Activated CD8-positive, alpha-beta memory T cell treated with anti-CD3 and anti-CD28 coated beads for 24 hours (primary cell): ENCODE measurements at places on chromosomes 7 and 10.

- no peak for DNase-seq
These were observed 21.4 kb downstream of the DPCD start for GRCh38 chr10:101609481-101609880.

- DNase-seq, result no peak
These were observed 582.0 kb downstream of the TNS3 start for GRCh38 chr7:46999866-47000265.

GRCh38 chr10:59240582-59241183 lies 64.2 kb downstream of the PHYHIPL start:
- DNase-seq, result no peak

GRCh38 chr7:42914421-42915045 lies 2.7 kb upstream of the C7orf25 start:
- no peak for DNase-seq

GRCh38 chr7:27079234-27079975 lies 16.4 kb downstream of the HOXA1 start:
- no peak for DNase-seq

DNA sequence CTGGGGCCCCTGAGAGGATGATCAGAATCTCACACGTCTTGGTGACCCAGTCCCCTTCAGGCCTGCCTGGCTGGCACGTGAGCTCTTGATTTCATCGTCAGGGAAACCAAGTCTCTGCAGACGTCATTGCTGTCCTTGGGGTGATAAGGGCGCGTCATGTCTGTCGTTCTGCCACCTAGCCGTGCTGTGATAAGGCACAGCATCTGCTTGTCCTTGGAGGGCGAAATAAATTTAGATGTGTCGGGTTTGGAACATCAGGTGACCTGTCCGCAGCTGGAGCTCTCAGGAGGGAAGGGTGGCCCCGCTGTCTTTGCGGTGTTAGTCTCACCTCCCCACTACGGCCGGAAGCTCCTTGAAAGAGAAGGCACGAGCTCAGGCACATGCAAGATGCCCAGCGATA lies 129.2 kb downstream of the GRK5 start:
- no peak for DNase-seq

DNA sequence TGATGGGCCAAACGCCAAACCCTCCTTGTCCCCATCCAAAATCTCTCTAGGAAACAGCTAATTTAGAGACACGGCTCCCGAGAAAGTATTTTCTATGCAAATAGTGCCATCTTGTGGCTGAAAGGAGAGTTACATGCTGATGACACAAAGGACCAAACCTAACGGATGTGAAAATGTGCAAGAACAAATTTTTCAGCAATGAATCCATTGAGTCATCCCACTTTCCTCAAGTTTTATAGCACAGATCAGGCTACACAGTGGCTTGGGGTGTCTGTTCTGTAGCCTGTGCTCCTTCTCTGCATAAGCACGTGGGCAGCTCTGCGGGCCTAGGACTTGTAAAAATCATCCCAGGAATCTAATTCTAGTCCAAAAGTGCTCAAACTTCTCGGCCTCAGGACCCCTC lies 154.8 kb upstream of the PRR15 start:
- peak; percentile 69 for DNase-seq

DNA sequence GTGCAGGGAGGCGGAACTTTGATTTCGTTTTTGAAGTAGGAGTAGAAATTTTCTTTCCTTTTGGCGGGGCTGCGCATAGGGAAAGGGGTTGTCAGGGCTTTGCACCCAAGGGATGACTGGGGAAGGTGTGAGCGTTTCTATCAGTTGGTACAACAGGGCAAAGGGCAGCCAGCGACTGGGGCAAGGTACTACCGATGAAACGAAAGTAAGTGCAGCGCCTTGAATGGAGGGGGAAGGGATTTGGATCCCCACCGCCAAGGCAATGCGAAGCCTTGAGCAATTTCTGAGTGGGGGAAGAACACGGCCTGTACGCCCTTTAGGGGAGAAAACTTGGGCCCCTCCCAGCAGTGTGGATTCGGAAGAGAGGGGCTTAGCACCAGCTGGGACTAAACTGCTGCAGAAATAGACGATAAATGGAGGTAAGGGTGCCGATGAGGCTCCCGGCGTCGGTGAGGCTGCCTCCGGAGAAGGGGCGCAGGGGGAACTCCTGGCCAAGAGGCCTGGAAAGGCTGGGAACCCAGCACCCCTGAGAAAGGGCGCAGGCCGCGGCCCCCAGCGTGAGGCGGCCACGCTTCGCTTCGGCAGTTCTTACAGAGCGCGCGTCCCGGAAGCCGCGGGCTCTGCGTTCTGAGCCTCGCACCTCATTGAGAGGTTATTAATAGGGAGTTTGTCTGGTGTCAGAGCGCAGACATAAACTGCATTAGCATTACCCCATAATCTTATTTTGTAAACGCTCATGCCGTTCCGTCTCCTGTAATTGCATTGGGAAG lies 10.0 kb upstream of the TLX1 start:
- DNase-seq, result peak; percentile 73

DNA sequence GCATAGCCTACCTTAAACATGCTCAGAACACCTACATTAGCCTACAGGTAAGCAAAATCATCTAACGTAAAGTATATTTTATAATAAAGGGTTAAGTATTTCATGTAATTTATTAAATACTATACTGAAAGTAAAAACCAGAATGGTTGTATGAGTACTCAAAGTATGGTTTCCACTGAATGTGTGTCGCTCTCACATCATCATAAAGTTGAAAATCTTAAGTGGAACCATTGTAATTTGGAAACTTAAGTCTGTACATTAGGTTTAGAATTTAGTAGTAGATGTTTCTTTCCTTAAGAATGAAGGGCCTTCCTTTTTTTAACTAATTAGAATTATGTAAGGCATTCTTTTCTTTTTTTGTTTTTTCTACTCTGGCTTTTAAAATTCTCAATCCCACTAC lies 240.0 kb upstream of the AOAH start:
- no peak for DNase-seq

GRCh38 chr7:35257251-35258124 lies 3.6 kb upstream of the TBX20 start:
- DNase-seq, result no peak

- DNase-seq, result no peak
These were observed 757.8 kb upstream of the KCND2 start for GRCh38 chr7:119515214-119515613.

GRCh38 chr10:36899652-36900051 lies 225.7 kb upstream of the ANKRD30A start:
- DNase-seq, result no peak

DNA sequence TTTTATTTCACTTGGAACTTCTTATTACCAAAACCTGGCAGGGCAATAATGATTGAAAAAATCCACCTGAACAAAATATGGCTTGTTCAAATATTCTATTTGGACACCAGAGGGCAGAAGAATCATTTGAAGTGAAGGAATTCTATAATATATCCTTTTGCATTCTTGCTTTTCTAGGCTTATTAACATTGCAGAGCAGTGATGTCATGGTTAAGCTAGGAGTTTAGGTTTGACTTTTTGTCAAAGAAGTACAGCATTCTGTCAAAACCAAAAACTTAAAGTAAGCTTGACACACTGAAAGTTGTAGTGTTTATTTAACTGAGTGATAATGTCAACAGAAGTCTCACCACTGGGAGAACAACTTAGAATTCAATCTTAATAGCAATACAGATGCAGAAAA lies 156.0 kb downstream of the SEMA3D start:
- DNase-seq, result no peak

- DNase-seq, result no peak
These were observed 36.5 kb downstream of the P4HA1 start for GRCh38 chr10:73060173-73060572.

- DNase-seq, result no peak
These were observed 38.4 kb downstream of the BAIAP2L1 start for GRCh38 chr7:98362517-98362916.

DNA sequence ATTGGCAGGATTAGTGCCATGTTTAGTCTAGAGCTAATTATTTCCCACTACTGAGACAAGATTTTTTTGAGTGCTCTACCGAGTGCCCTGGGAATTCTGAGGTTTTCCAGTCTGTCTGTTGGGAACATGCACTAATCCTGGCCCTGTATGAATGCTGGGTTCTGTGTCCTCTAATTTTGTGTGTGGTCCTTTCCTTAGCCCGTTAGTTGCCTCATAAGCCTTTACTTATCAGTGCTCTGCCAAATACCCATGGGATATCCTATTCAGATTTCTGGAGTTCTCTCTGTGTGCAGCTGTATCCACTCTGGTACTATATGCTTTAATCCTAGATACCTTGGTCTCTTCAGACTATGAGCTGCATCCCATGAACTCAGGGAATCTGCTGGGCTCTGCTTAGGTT lies 13.1 kb downstream of the CSGALNACT2 start:
- DNase-seq, result no peak

- no peak for DNase-seq
These were observed 53.2 kb upstream of the FAM20C start for GRCh38 chr7:139131-139530.

DNA sequence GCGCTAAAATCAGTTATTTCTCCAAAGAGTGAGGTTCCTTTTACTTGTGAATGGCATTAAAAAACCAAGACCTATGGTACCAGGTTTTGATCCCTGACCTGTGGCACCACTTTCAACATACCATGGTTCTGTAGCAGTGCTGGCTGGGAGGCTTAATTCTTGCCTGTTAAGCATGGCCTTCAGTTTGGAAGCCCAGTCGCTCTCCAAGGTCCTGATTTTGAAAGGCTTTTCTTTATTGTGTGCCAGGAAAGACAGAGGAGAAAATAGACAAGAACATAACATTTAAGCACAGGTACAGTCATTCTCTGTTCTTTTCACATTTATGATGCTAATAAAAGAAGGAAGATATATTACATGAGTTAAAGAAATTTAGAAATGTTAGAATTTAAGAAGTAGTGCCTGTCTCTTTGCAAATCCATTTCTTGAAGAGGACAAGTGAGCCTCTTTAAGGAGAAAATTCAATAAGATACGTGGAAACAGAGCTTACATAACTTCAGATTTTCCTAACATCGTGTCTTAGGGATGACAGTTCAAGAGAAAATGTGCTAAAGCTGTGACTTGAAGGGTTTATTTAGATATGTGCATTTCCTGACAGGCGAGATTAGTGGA lies 357.6 kb downstream of the DPP6 start:
- no peak for DNase-seq

DNA sequence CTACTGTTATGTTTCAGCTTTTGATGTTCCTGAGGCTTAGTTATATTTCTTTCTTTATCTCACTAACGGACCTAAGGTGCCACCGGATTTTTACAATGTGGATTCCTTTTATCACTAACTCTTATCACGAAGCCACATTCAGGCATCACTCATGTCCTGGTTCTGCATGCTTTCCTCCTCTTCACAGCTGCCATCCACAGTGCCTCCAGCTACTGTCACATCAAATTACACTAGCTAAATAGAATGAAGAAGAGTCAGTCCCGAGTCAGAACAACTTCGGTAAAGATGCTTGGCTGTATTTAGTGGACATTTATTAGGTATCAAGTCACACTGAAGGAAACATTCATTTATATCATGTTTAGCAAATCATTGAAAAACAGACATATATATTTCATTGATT lies 153.2 kb downstream of the NEBL start:
- DNase-seq, result no peak

GRCh38 chr10:31069411-31069810 lies 37.7 kb upstream of the ZNF438 start:
- DNase-seq, result no peak

- no peak for DNase-seq
These were observed 537.1 kb upstream of the POM121L12 start for GRCh38 chr7:52498366-52498765.

DNA sequence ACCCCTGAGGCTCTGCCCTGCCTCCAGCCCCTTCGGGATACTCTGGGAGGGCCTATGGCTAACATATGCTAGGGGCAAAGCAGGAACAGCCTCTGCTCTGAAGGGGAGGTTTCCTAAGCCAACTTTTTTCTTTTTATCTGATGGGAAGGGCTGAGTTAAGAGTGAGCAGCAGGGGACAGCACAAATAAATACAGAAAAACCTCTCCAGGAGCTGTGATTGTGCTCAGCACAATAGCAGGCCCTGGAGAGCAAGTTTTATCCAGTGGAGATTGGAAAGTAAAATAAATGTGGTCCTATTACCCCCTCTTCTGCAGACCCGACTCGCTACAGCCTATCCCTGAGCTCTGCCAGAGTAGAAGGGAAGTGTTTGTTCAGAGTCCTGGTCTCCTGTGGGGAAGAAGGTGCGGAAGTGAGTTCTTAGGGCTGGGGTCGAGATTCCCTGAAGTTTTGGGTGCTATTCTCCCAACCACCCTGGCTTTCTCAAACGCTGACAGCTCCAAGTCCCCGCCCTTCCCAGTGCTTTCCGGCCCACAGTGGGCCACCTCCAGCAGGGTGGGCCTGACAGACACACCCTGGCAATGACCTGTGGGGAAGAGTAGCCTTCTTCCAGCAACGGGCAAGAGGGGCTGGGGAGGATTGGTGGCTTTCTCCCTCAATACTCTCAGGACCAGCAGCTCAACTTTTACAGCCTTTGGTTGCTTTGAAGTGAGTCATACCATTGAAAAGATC lies 23.0 kb upstream of the AFAP1L2 start:
- DNase-seq, result no peak

DNA sequence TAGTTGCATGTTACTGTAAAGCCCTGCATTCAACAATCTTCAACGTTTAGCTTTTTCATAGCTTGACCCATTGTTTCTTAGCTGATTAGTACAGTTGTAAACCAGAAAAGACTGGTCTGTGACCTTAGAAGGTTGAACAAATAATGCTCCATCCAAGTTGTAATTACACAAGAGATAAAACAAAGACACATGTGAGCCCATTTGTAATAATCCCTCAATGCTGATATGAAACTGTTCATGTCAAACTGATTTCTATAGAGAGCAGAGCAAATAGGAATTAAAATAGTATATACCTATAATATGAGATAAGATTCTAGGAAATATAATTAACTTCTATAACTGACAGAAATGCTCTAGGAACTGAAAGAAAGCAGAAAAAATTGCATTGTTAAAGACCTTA lies 94.7 kb upstream of the SLC25A13 start:
- no peak for DNase-seq

GRCh38 chr7:111558991-111559390 lies 3.3 kb downstream of the IMMP2L start:
- no peak for DNase-seq

DNA sequence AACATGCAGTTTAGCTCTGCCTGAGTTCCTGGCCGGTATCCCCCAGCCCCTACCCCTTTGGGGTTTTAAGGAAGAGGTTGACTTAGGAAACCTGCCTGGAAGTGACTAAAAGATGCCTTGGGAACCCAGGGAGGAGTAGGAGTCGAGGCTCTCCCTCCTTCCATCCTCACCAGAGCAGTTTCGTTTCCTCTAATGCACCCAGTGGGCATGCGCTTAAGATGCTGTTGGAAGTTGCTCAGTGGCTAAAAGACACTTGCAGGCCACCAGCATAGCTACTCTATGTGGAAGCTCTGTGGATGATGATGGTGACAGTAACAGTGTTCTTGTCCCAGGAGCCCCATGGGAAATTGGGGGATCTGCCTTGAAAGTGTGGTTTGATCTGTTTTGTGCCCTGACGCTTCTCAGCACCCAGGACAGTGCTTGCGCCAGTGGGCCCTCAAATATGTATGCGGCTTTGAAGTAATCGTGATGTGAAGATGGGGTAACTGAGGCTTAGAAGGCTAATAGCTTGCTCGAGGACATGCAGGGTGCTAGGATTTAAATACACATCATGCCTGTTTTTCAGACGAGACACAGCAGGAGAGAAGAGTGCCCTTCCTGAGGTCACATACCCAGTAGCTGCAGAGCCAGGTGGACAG lies 32.0 kb downstream of the TBATA start:
- DNase-seq, result no peak

- DNase-seq, result peak; percentile 61
These were observed 43.3 kb upstream of the EZH2 start for GRCh38 chr7:148927123-148928045.
